ENCODE measurements at places on chromosomes 4 and X.

- H3K27me3 ChIP-seq: no peaks in the 10 kb centered on the region
- no peak overlapping the region for H3K4me3 ChIP-seq
- H3K4me1 ChIP-seq: no peaks in the 10 kb centered on the region
- no peaks in the 10 kb centered on the region for H3K36me3 ChIP-seq
- DNase-seq: no peak
Measured at GRCh38 chr4:136329042-136329662, 1203.1 kb downstream of the PCDH18 start.

GRCh38 chr4:32771491-32771890 lies 2051.3 kb downstream of the PCDH7 start:
- no peaks in the 10 kb centered on the region for H3K36me3 ChIP-seq
- H3K4me1 ChIP-seq: no peaks in the 10 kb centered on the region
- H3K27me3 ChIP-seq: no peaks in the 10 kb centered on the region
- DNase-seq: no peak
- H3K4me3 ChIP-seq: no peak overlapping the region
- H3K27ac ChIP-seq: no peak overlapping the region

DNA sequence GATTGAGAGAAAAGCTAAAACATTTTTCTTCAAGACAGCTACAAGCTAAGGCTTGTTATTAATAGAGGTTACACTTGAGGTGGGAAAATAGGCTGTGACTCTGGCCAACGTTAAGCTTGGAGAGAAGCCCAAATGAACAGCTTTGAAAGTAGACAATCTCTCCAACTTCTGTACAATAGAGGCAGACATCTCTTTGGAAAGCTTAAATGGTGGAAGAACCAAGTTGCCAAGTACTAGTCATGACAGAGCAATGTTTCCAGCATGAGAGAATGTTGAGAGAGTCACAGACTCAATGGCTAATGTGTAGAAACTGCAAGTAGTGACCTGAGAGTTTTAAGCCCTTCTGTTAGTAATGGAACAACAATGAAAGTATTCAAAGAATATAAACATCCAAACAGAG lies 298.1 kb downstream of the INPP4B start:
- H3K27ac ChIP-seq: no peak overlapping the region
- peaks cover 5% of the 10 kb centered on the region for H3K36me3 ChIP-seq
- no peaks in the 10 kb centered on the region for H3K27me3 ChIP-seq

DNA sequence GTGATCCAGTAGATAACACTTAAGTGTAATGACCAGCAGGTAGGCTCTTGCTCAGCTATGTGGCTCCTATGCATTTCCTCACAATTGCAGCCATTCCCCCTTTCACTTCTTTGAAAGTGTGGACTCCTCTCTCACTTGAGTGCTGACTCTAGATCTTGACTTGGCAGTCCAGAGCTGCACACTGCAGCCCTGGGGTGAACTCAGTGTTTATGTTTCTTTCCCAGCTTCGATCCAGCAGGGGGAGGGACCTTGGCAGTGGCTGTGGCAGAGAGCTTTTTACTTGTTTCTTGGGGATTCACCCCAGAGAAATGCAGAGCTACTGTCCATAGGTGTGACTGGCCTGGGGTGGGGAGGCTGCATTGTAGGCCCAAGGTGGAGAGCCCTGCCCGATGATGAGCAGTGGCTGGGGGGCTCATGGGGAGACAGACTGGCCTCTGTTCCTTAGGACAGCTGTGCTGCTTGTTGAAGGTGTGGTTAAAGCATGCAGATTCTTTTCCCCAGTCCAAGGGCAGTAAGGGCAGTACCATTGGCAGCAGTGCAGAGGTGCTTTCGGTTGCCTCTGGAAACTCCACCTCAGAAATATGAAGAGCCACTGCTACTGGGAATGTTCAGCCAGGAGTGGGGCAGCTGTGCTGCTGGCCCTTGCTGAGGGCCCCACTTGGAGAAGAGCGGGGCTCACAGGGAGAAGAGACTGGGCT lies 134.7 kb downstream of the SH3BGRL start:
- no peak overlapping the region for H3K27ac ChIP-seq
- H3K36me3 ChIP-seq: peaks cover 42% of the 10 kb centered on the region
- H3K27me3 ChIP-seq: no peaks in the 10 kb centered on the region
- DNase-seq: no peak
- no peak overlapping the region for H3K4me3 ChIP-seq

GRCh38 chrX:74325130-74326059 lies 21.4 kb downstream of the ZCCHC13 start:
- H3K27ac ChIP-seq: peak overlapping the region; percentile 37
- H3K4me3 ChIP-seq: no peak overlapping the region
- no peak for DNase-seq
- no peaks in the 10 kb centered on the region for H3K36me3 ChIP-seq

GRCh38 chr4:11790230-11790629 lies 361.5 kb upstream of the HS3ST1 start:
- no peak for DNase-seq
- H3K27ac ChIP-seq: no peak overlapping the region
- H3K36me3 ChIP-seq: no peaks in the 10 kb centered on the region
- H3K4me1 ChIP-seq: no peaks in the 10 kb centered on the region
- no peak overlapping the region for H3K4me3 ChIP-seq

DNA sequence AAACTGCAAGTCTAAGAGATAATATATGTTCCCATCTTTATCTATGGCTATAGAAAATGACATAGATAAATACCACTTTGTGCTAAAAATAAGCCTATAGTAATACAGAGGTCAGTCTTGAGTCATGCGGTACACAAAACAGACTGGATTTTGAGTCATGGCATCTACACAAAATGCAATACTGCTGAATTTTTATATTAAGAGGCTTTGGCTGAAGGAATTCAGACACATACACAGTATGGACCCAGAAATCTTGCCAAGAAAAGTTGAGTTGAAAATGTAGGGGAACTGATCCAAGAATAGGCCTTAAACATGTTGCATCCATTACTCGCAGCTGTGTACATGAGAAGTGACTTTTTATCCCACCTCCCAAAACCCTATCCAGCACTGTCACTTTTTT lies 184.4 kb downstream of the TENM3 start:
- no peak overlapping the region for H3K27ac ChIP-seq
- H3K4me1 ChIP-seq: no peaks in the 10 kb centered on the region
- peaks cover 27% of the 10 kb centered on the region for H3K27me3 ChIP-seq
- DNase-seq: no peak
- H3K4me3 ChIP-seq: no peak overlapping the region
- no peaks in the 10 kb centered on the region for H3K36me3 ChIP-seq

GRCh38 chr4:122458625-122459024 lies 2.1 kb upstream of the IL2 start:
- peaks cover 40% of the 10 kb centered on the region for H3K4me1 ChIP-seq
- H3K36me3 ChIP-seq: no peaks in the 10 kb centered on the region
- no peaks in the 10 kb centered on the region for H3K27me3 ChIP-seq

DNA sequence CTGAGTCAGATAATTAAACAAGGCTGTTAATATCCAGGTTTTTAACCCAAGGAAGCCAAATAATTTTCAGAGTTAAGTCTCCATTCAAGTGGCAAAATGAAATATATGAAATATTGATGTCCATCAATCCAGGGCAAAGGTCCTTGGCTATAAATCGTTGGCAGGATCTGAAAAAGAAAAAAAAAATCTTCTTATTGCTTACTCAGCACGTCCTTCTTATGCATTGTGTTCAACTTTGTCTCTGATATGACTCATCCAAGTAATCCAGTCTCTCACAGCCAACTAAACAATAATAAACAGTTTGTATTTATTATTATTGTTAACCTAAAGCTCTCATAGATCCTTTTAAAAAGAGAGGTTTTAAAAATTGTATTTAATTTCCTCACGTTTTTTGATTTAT lies 851.2 kb downstream of the ADGRL3 start:
- no peaks in the 10 kb centered on the region for H3K4me1 ChIP-seq
- H3K27me3 ChIP-seq: no peaks in the 10 kb centered on the region
- H3K4me3 ChIP-seq: no peak overlapping the region
- no peaks in the 10 kb centered on the region for H3K36me3 ChIP-seq
- no peak overlapping the region for H3K27ac ChIP-seq

DNA sequence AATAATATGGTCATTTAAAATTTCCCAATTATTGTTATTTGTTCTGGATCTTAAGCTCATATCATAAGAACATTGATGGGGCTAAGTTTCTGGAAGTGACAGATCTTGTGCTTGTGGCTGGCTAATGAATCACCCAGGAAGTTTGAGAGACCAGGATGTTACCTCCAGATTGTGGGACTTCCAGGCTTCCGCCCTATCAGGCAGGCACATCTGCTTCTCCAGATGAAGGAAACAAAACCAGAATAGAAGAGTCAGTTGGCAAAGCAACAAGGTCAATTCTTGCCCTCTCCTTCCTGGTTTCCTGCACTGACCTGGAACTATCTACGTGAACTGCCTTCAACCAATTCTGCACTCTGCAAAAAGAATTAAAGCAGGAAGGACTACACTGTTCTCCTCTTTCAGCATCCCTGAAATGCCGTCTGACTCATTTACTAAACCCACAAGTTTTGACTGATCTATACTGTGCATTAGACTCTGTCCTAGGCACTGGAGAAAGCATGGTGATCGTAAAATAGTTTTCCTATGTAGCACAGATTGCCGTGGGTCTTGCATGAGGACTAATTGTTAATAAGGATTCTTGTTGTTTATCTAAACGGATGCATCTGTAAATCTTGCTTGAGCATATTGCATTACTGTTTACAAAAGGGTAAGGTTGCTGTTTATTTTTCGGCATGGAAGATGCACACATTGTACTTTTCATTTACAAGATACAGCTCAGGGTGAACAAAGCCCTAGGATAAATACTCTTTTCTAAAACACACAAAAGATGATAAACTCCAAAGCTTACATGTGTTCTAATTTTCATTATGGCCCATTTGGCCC lies 74.6 kb downstream of the AMELX start:
- H3K4me1 ChIP-seq: no peaks in the 10 kb centered on the region
- H3K4me3 ChIP-seq: no peak overlapping the region
- no peak for DNase-seq
- H3K27ac ChIP-seq: no peak overlapping the region
- H3K27me3 ChIP-seq: no peaks in the 10 kb centered on the region
- no peaks in the 10 kb centered on the region for H3K36me3 ChIP-seq

Measured in naive thymus-derived CD8-positive, alpha-beta T cell (primary cell).